Cardiac muscle cell (in vitro differentiated cells and primary cell): ENCODE measurements at places on chromosomes 16 and 17. TPM values are rescaled to one million over a fixed set of nuclear protein-coding genes. Genes with fewer than 3 reads are reported as not detected.

Gene ADAM11
- total RNA-seq: 72.3 and 116 TPM in 2 replicates

Gene NEUROD2
- not detected in 2 replicates for total RNA-seq

DNA sequence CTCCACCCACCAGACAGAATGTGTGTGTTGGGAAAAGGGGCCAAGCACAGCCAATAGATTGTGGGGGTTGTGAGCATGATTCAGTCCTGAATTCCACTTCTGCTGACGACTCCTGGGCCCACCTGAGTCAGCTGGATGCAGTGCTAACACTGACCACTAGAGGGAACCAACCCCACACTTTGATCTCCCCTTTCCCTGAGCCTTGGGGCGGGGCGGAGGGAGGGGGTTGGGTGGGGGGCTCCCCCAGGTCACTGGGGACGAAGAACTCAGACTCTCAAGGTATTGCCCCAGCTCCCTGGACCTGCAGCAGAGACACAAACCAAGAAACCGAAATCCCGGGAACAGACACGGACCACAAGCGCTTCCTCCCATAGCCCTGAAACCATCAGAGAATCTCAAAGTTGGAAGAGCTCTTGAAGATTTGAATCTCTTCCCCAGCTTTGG is 621 bp upstream of the CSHL1 start:
- no peaks in the 10 kb centered on the region for H3K4me1 ChIP-seq
- peaks cover 8% of the 10 kb centered on the region for H3K27me3 ChIP-seq
- H3K36me3 ChIP-seq: no peaks in the 10 kb centered on the region
- no peak overlapping the region for H3K4me3 ChIP-seq

Gene SAT2
- total RNA-seq: 130 and 143 TPM in 2 replicates

DNA sequence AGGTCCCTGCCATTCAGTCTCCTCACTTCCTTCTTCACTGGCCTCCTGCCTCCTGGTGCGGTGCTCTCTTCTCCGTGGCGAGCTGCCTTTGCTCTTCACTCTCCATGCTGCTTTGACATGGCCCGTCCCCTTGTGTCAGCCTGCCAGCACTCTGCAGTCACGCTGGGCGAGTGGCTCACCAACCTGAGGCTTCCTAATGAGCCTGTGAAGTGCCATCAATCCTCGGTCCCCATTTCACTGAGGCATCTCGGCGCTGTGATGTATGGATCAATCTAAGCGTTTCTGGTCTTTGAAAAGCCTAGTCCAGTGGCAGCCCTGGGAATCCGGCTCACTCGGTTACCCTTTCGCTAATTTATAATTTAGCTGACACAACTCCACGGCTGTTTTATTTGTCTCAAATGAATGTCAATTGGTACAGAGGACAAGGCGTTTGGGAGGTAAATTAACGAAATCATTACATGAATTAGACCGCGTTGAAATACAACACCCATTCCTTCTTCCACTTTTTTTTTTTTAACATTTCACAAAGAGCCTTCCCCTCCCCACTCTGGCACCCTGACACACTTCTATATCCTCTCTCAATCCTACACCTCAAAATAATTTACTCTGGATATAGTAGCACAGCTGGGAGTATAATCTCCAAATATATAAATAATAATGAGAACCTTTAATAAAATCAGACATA is 610.7 kb downstream of the TMEM114 start:
- no peak overlapping the region for H3K27ac ChIP-seq
- no peak overlapping the region for H3K4me3 ChIP-seq
- no peaks in the 10 kb centered on the region for H3K36me3 ChIP-seq
- H3K27me3 ChIP-seq: no peaks in the 10 kb centered on the region
- no peaks in the 10 kb centered on the region for H3K4me1 ChIP-seq
- no peak for DNase-seq

- peaks cover 28% of the 10 kb centered on the region for H3K36me3 ChIP-seq
- no peak overlapping the region for H3K27ac ChIP-seq
- peaks cover 5% of the 10 kb centered on the region for H3K4me1 ChIP-seq
- peak overlapping the region; percentile 92 for H3K4me3 ChIP-seq
- no peak for DNase-seq
Observed at GRCh38 chr16:30760577-30761426, 1.1 kb downstream of the CFAP119 start.

DNA sequence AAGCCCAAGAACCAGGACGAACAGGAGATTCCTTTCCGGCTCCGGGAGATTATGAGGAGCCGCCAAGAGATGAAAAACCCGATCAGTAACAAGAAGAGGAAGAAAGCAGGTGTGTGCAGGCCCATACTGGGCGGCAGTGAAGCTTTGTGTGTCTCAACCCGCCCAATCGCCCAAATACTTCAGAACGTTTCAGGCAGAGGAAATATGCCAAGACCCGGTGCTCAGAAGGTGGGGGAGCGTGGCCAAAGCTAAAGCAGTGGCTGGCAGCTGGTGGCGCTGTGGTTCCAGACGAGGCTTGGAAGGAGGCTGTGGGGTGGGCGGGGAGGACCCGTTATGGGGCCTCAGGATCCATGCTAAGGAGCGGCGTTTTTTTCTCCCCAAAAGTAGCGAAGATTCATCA is 1.2 kb downstream of the CCDC137 start:
- H3K27me3 ChIP-seq: no peaks in the 10 kb centered on the region
- H3K4me1 ChIP-seq: peaks cover 8% of the 10 kb centered on the region
- peaks cover 15% of the 10 kb centered on the region for H3K36me3 ChIP-seq

Gene SOX15
- total RNA-seq: 5.4 and 6.5 TPM in 2 replicates

Gene CSF3
- not detected in 2 replicates for total RNA-seq

Gene KIF2B
- total RNA-seq: not detected in 2 replicates

DNA sequence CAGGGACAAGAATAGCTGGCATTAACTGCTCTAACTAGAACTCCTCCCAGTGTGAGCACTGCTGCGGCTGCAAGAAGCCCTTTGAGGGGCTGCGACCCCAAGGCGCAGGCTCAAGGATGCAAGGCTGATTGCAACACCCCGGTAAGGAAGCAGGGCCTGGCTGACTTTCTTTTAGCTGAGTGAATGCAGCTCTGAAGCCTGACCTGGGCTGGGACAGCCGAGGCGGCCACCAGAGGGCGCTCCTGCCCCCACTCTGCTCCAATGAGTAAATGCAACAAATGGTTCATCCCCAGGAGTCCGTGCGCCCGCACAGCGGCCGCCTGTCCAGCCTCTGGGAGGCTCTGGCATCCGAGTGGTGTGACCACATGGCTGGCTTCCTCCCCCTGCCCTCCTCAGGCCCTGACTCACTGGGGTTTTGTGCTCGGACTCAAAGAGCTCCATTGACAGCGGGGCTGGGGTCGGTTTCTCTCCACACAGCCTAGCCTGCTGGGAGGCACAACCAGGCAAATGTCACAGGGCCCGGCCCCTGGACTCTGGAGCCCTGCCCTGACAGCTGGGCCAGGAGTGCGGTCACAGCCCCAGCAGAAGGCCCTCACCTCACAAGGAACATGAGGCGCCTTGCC is at the start of gene SMIM5:
SMIM5 (plus strand) TSS at position 572 of the 623 bp plus-strand sequence. CDS start 6,768 bp downstream, outside the sequence.
- no peaks in the 10 kb centered on the region for H3K27me3 ChIP-seq
- H3K36me3 ChIP-seq: no peaks in the 10 kb centered on the region
- H3K4me1 ChIP-seq: peaks cover 30% of the 10 kb centered on the region
- H3K4me3 ChIP-seq: no peak within 1 kb of the TSS
- peak; percentile 91 for DNase-seq
- H3K27ac ChIP-seq: peak within 1 kb of the TSS; percentile 71

Gene OSGIN1
- 0.60 and 3.4 TPM in 2 replicates for total RNA-seq

GRCh38 chr17:57257195-57257894 is 1.0 kb downstream of the MSI2 start:
- no peaks in the 10 kb centered on the region for H3K27me3 ChIP-seq
- peaks cover 19% of the 10 kb centered on the region for H3K4me1 ChIP-seq
- no peak for DNase-seq
- H3K36me3 ChIP-seq: peaks cover 5% of the 10 kb centered on the region
- peak overlapping the region; percentile 95 for H3K27ac ChIP-seq
